ENCODE measurements at places on chromosomes 16 and 17. TPM values are rescaled to one million over a fixed set of nuclear protein-coding genes. Genes with fewer than 3 reads are reported as not detected.

The TMEM235 gene
- not detected for polyA plus RNA-seq

GRCh38 chr17:13084420-13084819 lies 66.6 kb upstream of the ELAC2 start:
- H3K4me3 ChIP-seq, result no peak overlapping the region
- no peaks in the 10 kb centered on the region for H3K27me3 ChIP-seq
- DNase-seq, result no peak
- H3K4me1 ChIP-seq, result no peaks in the 10 kb centered on the region
- no peaks in the 10 kb centered on the region for H3K36me3 ChIP-seq

The TLCD2 gene
- not detected for polyA plus RNA-seq

DNA sequence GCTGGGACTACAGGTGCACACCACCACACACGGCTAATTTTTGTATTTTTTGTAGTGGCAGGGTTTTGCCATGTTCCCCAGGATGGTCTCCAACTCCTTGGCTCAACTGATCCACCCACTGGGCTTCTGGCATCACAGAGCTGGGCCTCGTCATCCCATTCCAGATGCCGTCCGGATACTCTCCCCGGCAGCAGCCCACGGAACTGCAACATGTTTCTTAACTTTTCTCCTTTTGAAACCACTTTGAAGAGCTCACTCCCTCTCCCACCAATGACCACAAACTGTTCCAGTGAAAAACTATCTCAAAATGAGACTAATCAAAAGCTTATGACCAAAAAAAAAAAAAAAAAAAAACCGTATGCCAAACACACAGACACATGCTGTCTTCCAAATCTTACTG lies 17.6 kb downstream of the PEMT start:
- H3K27me3 ChIP-seq, result no peaks in the 10 kb centered on the region
- no peak overlapping the region for H3K27ac ChIP-seq

The ADGRG1 gene
- 0.39 TPM for polyA plus RNA-seq

The G6PC1 gene
- not detected for polyA plus RNA-seq

DNA sequence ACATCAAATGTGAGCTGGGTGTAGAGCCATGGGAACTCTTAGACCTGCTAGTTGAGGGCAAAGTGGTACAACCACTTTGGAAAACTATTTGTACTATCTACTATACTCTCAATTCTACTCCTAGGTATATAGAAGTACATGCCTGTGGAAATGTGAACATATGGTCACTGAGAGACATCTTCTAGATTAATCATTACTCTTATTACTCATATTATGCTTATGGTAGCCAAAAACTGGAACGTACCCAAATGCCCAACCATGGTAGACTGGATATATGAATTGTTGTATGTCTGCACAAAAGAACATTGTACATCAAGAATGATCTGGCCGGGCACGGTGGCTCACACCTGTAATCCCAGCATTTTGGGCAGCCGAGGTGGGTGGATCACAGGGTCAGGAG lies 2.7 kb downstream of the WDR45B start:
- no peak overlapping the region for H3K27ac ChIP-seq
- H3K27me3 ChIP-seq, result no peaks in the 10 kb centered on the region
- no peak overlapping the region for H3K4me3 ChIP-seq
- peaks cover 17% of the 10 kb centered on the region for H3K4me1 ChIP-seq

- H3K4me1 ChIP-seq, result no peaks in the 10 kb centered on the region
- H3K27me3 ChIP-seq, result no peaks in the 10 kb centered on the region
- H3K27ac ChIP-seq, result no peak overlapping the region
- no peak for DNase-seq
Observed at GRCh38 chr16:78353640-78354275, 254.3 kb downstream of the WWOX start.

GRCh38 chr16:11493531-11493929 lies 93.2 kb downstream of the LITAF start:
- DNase-seq, result no peak
- H3K4me1 ChIP-seq, result peaks cover 36% of the 10 kb centered on the region
- H3K27ac ChIP-seq, result no peak overlapping the region
- no peaks in the 10 kb centered on the region for H3K36me3 ChIP-seq
- no peaks in the 10 kb centered on the region for H3K27me3 ChIP-seq
- H3K4me3 ChIP-seq, result no peak overlapping the region

All from CD14-positive monocyte (primary cell).